Frontal cortex (tissue), 4 donors: ENCODE measurements at places on chromosomes 4 and X.
A peak's percentile ranks its signal among the peaks of the same experiment; 100 is the strongest.

DNA sequence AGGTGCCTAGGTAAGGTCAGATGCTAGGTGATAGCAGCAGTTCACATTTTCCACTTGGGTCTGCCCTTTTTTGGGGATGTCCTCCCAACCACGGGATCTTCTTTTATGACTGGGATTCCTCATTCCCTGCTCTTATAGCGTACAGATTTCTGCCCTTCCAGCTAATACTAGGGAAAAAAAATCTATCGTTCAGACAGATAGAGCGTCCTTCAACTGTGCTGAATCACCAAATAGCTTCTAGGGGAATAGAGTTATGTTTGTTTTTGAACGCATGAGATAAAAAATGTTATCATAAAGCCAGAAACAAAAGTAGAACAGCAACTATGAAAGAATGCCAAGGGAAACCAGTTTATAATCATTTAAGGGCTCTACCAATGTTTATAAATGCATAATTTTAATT lies 13.0 kb downstream of the RAP2C start:
- no peak for DNase-seq

GRCh38 chrX:110407910-110408545 lies 49.4 kb downstream of the RTL9 start:
- DNase-seq: peak; percentile 10

DNA sequence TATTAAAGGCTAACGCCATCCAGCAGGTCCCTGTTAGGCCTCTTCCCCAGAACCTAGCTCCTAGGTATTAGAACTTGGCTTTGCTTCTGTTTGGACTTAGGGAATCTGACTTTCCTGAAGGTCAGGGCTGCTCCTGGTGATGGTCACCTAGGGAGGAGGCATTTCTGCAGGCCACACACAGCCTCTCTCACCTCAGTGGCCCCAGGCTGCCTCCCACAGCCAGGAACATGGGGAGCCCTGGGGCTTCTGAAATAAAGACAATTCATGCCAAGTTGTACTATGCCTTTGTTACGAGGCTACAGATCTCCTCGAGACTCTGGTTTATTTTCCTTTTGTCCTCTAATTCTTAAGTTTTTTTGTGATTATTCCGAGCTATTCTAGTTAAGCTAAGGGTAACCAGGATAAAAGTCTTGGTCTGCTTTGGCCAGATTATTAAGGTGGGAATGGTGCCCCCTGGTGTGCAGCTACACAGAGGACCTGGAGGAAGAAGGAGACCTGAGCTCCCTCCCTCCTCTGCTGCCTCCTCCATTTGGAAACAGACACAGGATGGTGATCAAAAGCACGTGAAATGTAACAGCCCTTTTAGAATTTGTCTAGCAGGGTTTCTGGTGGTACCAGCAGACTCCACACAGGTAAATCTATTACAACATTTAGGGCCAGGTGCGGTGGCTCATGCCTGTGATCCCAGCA lies 131.0 kb downstream of the DCLK2 start:
- DNase-seq: no peak

DNA sequence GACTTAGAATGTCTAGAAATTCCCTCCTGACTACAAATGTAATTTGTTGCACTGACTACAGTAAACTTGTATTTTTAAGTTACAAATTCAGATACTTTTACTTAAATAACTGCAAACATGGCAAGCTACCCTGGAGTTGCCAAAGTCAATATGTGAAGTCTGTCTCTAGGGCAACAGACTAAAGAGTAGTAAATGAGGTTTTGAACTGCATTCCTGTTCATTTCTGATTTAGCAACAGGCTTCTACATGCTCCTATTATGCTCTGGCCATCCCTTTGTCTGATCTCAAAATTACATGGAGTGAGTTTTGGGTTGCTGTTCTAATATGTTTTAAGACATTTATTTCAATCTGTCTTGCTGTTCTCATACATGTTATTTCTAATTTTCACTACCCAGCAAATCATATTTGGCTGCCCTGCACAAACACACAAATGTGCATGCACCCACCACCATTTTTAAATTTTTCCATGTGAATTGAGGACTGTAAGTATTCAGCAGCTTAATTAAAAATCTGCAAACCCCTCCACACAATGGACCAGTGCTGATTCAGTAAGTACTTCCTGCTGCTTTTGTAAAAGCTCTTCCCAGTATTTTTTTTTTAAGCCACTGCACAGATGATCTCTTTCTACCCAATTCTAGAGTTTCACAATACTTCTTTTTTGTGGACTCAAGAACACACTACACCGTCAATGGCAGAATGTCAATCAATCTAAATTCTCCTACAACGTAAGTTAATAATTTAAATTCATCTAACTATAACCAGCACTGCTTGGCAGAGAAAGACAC lies 26.7 kb downstream of the SH3RF1 start:
- no peak for DNase-seq
